Stimulated activated CD8-positive, alpha-beta memory T cell treated with anti-CD3 and anti-CD28 coated beads, Interleukin-7, amount 100 ng/mL, for 4 hours (primary cell): ENCODE measurements at places on chromosomes 4 and X.

DNA sequence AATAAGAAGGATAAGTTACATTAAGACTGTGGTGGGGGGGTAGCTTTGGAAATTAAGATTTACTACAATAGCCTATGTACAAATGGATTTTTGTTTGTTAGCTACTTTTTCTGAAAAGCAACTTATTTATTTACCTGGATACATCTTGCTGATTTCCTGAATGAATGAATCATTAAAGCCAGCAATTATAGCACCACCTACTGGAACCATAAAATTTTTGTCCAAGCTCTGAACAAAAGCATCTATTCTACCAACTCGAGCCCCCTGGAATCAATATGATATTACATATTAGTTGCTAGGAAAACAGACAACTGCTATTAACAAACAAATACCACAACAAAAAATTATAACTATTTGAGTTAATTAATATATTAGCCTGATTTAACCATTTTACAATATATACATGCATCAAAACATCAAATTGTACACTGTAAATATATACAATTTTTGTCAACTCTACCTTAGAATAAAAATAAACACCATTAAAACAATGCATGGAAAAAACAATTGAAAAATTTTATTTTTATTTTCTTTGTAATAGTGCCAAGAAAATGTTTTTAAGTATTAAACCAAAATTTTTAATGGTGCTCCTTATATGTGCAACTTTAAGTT lies 15.3 kb downstream of the SEPSECS start:
- no peak for DNase-seq

- DNase-seq: no peak
Observed at GRCh38 chr4:1819284-1819683, 26.2 kb downstream of the FGFR3 start.

- no peak for DNase-seq
Observed at GRCh38 chr4:104494185-104494584, 509 bp downstream of the CXXC4 start.

DNA sequence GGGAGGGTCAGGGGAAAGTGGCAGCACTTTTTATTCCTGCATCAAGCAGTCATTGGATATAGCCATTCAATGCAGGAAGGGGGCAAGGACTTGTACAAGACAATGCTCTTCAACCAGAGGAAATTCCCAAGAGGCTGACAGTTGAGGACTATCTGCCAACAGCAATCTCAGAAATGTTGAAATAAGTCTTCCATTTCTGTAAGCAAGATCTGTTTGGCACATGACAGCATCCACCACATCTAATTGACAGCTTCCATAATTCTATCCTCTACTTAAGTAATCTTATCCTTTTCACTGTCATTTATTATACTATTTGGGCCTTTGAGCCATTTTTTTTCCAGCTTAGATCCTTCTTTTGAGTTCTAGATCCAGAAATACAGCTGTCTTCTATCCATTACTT lies 110.7 kb downstream of the CFAP299 start:
- no peak for DNase-seq

GRCh38 chr4:123849495-123849894 lies 452.9 kb downstream of the SPRY1 start:
- no peak for DNase-seq

DNA sequence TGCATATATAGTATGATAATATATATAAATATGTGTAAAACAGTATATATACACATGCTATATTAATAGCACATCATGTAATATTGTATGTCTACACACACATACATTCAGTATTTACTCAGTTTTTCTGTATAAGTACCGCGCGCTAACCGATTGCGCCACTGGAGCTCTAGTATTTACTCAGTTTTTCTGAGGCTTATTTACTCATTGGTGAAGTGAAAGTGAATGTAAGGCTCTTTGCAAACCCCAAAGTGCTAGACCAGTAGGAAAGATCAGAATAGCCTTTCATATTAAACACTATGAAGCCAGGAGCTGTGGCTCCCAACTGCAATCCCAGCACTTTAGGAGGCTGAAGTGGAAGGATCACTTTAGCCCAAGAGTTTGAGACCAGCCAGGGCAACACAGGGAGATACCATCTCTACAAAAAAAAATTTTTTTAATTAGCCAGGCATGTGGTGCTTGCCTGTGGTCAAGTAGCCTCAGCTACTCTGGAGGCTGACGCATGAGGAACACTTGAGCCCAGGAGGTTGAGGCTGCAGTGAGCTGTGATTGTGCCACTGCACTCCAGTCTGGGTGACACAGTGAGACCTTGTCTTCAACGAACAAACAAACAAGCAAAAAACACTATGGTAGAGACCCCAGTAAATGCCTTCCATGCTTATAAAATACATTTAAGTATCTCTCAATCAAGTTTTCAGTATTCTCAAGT lies 125.8 kb downstream of the KIT start:
- DNase-seq: no peak

DNA sequence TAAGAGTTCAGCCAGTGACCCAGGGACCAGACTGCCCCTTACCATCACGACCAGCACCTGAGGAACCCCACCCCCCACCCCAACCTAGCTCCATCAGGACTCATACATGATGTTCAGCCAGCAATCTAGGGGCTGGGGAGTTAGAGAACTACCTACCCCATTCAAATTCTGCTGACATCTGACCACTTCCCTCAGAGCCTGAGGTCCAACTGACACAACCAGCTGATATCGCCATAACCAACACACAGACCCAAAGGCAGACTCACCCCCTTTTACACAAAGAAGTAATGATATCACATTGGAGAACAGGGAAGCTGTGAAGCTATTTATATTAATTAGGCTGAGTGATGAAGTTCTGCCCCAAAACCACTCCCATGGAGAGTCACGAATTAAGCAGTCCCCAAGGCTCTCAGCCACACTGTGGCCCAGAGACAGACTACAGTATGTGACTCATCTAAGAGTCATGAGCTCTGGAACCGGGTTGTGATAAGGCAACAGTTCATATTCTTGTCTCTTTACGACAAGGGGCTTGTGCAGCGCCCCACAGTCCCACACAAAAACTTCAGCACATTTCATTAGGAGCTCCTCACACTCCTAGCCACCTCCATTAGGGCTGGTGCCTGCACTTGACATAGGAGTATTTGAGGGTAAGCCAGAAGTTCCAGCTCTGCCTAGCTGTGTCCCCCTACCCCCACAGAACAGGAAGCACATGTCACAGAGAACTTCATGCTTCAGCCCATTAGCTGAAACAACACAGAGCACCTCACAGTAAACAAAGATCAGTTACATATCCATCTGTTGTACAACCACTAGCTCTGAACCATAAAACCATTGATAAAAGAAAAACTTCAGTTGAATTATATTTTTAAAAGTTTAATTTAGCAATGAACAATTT lies 184.7 kb upstream of the ZCCHC13 start:
- DNase-seq: no peak
